D341Med (cell line): ENCODE measurements at places on chromosomes 16 and 17.

- DNase-seq, result no peak
Observed at GRCh38 chr17:35467824-35468223, 19.3 kb upstream of the SLFN13 start.

GRCh38 chr17:50518384-50519023 is 10.3 kb downstream of the MYCBPAP start:
- no peak for DNase-seq

DNA sequence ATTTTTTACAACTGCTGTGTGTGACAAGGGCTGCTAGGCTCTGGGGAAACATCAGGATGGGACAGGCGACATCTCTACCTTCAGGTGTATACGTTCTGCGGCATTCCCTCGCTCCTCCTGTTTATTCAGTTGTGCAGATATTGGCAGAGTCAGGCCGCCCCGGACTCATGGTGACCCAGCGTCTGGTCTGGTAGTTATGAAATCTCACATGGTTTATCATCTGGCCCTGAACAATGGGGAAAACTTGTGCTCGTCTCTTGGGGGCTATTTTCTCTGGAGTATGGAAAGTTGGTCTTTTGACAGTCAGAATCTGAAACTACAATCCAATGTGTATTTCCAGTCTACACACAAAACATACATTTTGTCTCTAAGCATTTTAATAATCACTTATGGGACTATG is 3.3 kb downstream of the MARCHF10 start:
- no peak for DNase-seq

DNA sequence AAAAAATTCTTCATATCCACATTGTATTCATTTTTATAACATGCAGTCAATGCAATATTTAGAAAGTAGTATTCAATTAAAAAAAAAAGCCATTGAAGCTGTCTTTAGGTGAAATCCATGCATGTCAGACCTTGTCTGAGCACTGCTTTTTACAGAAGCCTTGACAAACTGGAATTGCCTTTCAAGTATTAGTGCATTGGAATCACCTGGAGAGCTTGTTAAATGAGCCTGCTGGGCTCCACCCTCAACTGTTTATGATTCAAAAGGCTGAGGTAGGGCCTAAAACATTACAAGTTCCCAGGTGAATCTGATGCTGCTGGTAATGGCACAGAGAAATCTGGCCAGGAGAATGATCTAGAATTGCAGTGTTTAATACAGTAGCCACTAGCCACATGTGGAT is 85.8 kb downstream of the HIC1 start:
- DNase-seq, result no peak

DNA sequence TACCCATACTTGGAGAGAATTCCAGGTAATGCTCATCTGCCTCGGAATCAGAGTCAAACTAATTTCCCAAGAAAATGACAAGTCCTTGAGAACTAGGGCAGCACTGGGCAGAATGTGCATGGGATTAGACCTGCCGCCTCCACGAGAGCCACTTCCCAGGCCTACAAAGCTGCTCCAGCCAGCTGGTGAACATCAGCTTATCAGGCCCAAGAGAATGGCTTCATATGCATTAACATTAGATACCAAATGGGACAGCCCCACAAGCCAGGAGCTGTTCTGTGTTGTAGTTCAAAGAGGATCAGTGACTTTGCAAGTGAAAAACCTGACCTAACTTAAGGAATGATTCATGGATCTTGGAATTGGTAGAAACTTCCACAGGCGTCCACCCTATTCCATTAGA is 203.3 kb downstream of the CYLD start:
- no peak for DNase-seq

GRCh38 chr16:9258423-9259051 is 167.1 kb downstream of the HAPSTR1 start:
- DNase-seq, result peak; percentile 69

- no peak for DNase-seq
Observed at GRCh38 chr16:67445441-67445912, 14.6 kb downstream of the HSD11B2 start.

- DNase-seq, result no peak
Observed at GRCh38 chr16:17229766-17230165, 241.0 kb downstream of the XYLT1 start.

GRCh38 chr17:77441940-77442339 is 301.2 kb downstream of the SEC14L1 start:
- DNase-seq, result no peak
